Naive thymus-derived CD8-positive, alpha-beta T cell (primary cell): ENCODE measurements at places on chromosomes 6 and 20.
A peak's percentile ranks its signal among the peaks of the same experiment; 100 is the strongest.

DNA sequence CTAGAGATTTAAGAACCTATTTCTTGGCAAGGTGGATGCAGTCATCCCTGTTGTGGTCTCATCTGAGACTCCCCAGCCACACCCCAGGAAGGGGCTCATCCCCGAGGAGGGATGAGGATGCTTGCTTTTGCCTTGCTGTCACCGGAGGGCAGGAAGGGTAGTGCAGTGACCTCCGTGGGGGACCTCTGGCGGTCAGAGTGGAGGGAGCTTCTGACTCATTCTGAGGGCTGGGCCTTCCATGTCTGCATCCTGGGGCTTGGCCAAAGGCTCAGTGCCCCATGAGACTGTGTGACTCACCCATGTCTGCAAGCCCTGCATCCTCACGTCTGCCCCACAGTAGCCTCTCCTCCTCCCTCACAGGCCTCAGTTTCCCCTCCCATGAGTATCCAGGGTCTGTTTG is 38.7 kb downstream of the UQCC2 start:
- H3K4me3 ChIP-seq, result no peak overlapping the region
- H3K36me3 ChIP-seq, result peaks cover 77% of the 10 kb centered on the region
- DNase-seq, result no peak
- no peaks in the 10 kb centered on the region for H3K27me3 ChIP-seq
- H3K27ac ChIP-seq, result no peak overlapping the region

DNA sequence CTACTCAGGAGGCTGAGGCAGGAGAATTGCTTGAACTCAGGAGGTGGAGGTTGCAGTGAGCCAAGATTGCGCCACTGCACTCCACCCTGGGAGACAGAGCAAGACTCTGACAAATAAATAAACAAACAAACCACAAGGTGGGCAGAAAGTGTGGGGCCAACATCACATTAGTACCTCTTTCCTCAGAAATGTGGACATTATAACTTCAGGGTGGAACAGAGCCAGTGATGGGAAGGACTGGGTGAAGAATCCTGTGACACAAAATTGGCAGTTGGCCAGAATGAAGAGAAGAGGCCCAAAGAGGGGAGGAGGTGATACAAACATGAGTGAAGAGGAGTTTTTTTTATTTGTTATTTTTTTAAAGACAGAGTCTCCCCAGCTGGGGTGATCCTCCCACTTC is 50.6 kb downstream of the NUP153 start:
- H3K27me3 ChIP-seq, result no peaks in the 10 kb centered on the region
- DNase-seq, result no peak
- peaks cover 84% of the 10 kb centered on the region for H3K36me3 ChIP-seq

GRCh38 chr6:47405273-47405672 is 72.3 kb upstream of the CD2AP start:
- no peak overlapping the region for H3K4me3 ChIP-seq
- no peaks in the 10 kb centered on the region for H3K36me3 ChIP-seq
- no peak for DNase-seq
- H3K27ac ChIP-seq, result no peak overlapping the region
- peaks cover 12% of the 10 kb centered on the region for H3K27me3 ChIP-seq

DNA sequence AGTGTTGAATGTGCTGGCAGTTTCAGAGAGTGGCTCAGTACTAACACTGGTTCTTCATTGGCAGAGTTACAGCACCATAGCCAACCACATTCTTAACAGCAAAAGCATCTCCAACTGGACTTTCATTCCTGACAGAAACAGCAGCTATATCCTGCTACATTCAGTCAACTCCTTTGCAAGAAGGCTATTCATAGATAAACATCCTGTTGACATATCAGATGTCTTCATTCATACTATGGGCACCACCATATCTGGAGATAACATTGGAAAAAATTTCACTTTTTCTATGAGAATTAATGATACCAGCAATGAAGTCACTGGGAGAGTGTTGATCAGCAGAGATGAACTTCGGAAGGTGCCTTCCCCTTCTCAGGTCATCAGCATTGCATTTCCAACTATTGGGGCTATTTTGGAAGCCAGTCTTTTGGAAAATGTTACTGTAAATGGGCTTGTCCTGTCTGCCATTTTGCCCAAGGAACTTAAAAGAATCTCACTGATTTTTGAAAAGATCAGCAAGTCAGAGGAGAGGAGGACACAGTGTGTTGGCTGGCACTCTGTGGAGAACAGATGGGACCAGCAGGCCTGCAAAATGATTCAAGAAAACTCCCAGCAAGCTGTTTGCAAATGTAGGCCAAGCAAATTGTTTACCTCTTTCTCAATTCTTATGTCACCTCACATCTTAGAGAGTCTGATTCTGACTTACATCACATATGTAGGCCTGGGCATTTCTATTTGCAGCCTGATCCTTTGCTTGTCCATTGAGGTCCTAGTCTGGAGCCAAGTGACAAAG is 17.0 kb upstream of the ADGRF4 start:
- no peak overlapping the region for H3K4me3 ChIP-seq
- H3K27ac ChIP-seq, result no peak overlapping the region
- no peaks in the 10 kb centered on the region for H3K4me1 ChIP-seq
- H3K36me3 ChIP-seq, result no peaks in the 10 kb centered on the region
- DNase-seq, result no peak

DNA sequence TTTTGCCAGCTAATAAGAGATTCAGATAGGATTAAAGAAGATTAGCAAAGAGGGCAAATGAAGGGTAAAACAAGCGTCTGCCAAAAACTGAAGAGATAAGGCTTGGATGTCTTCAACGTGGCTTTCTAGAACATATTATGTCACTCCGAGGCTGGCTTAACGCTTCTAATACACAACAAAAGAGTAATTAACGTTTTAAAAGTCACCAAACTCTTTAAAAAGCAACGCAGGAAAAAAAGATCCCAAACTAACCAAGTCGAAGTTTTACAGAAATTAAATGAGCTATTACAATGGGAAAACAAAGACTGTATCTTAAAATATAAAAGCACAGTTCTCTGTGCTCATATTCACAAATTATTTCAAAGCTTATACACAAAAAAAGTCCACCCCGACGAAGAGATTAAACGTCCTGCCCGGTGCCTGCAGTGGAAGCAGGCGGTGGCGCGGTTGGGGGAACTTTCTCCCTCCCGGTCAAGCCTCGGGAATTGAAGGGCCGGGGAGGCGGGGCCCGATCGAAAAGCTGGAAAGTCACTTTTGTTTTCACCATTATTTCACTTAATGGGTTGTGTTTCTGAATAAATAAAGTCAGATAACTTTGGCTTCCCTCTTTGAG is 1.2 kb downstream of the MAK start:
- H3K36me3 ChIP-seq, result no peaks in the 10 kb centered on the region
- peak overlapping the region; percentile 82 for H3K27ac ChIP-seq
- no peak for DNase-seq
- H3K4me3 ChIP-seq, result peak overlapping the region; percentile 72

DNA sequence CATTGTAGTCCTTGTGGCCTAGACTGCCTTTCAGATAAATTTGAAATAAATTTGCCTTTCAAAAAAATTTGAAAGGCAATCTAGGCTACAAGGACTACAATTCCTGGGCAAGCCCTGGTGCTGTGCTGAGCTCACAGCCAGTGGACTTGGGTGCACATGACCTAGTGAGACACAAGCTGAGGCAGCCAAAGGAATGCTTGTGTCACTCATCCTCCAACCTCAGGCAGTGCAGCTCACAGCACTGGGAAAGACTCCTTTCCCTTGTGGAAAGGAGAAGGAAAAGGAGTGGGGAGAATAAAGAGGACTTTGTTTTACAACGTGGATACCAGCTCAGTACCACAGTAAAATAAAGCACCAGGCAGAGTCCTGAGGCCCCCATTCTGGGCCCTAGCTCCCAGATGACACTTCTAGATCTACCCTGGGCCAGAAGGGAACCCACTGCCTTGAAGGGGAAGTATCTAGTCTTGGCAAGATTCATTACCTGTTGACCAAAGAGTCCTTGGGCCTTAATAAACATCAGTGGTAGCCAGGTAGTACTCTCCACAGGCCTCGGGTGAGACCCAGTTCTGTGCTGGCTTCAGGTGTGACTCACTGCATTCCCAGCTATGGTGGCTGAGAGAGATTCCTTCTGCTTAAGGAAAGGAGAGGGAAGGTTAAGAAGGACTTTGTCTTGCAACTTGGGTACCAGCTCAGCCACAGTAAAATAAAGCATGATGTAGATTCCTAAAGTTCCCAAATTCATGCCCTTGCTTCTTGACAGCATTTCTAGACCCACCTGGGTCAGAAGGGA is 659.7 kb upstream of the FLRT3 start:
- H3K36me3 ChIP-seq, result no peaks in the 10 kb centered on the region
- no peaks in the 10 kb centered on the region for H3K27me3 ChIP-seq
- H3K27ac ChIP-seq, result no peak overlapping the region
- no peaks in the 10 kb centered on the region for H3K4me1 ChIP-seq
- DNase-seq, result no peak

GRCh38 chr6:139833592-139833991 is 459.1 kb upstream of the CITED2 start:
- peaks cover 6% of the 10 kb centered on the region for H3K27me3 ChIP-seq
- H3K36me3 ChIP-seq, result no peaks in the 10 kb centered on the region
- no peak for DNase-seq
- H3K4me3 ChIP-seq, result no peak overlapping the region
- H3K4me1 ChIP-seq, result no peaks in the 10 kb centered on the region

DNA sequence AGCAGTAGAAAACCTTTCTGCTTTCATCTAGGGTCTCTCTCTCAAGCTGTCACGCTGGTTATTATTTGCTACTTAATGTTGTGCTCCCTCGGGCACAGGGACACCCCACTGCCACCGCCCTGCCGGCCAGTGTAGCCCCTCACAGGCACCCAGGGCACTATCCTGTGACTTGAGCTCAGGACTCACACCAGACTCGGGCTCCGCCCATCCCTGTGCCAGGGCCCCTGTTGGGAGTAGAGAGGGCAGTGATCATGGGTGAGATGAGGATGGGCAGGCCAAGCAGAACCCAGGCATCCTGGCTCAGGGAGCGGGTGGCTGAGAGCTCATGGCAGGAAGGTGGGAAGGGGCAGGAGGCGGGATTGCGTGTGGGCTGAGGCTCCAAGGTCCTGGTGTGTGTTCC is 371.9 kb downstream of the ZFAND3 start:
- no peak overlapping the region for H3K4me3 ChIP-seq
- no peaks in the 10 kb centered on the region for H3K27me3 ChIP-seq
- peaks cover 11% of the 10 kb centered on the region for H3K36me3 ChIP-seq
- no peak overlapping the region for H3K27ac ChIP-seq
- H3K4me1 ChIP-seq, result no peaks in the 10 kb centered on the region

GRCh38 chr6:46217671-46218131 is 46.9 kb upstream of the ENPP5 start:
- no peaks in the 10 kb centered on the region for H3K4me1 ChIP-seq
- H3K27ac ChIP-seq, result no peak overlapping the region
- H3K27me3 ChIP-seq, result peaks cover 3% of the 10 kb centered on the region
- H3K36me3 ChIP-seq, result no peaks in the 10 kb centered on the region

DNA sequence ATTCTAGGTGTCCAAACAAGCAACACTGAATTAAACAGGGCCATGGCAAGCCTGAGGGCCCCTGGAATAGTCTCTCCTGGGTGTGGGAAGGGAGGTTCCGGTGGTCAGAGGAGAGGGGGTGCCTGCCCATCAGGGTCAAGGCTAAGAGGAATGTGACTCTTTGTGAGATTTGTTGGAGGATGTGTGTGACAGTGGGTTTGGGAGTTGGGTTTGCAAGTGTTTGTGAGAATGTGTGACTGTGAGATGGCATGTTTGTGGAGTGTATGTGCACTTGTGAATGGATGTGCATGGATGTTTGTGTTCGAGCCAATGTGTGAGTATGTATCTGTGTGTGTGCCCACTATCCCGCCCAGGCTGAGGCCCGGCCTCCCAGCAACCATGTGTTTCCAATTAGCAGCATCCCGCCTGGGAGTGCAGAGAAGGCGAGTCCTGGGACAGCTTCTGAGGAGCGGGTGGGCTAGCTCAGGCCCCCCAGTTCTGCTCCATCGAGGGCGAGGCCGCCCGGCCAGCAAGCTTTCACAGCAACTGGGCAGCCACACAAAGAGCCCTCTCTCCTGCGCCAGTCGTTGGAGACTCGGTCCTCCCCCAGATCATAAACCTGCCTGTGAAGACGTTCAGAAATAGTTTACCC is 12.6 kb downstream of the FOXC1 start:
- peaks cover 20% of the 10 kb centered on the region for H3K4me1 ChIP-seq
- H3K36me3 ChIP-seq, result peaks cover 36% of the 10 kb centered on the region
- no peak overlapping the region for H3K4me3 ChIP-seq
- no peak for DNase-seq
- peaks cover 56% of the 10 kb centered on the region for H3K27me3 ChIP-seq
- H3K27ac ChIP-seq, result no peak overlapping the region

- no peaks in the 10 kb centered on the region for H3K36me3 ChIP-seq
- no peak for DNase-seq
- no peak overlapping the region for H3K27ac ChIP-seq
- H3K27me3 ChIP-seq, result no peaks in the 10 kb centered on the region
These were observed 4.1 kb downstream of the C20orf202 start for GRCh38 chr20:1207293-1207878.

GRCh38 chr6:17086469-17086868 is 15.4 kb upstream of the STMND1 start:
- no peak overlapping the region for H3K27ac ChIP-seq
- peaks cover 11% of the 10 kb centered on the region for H3K27me3 ChIP-seq
- no peaks in the 10 kb centered on the region for H3K36me3 ChIP-seq
- H3K4me1 ChIP-seq, result no peaks in the 10 kb centered on the region
- H3K4me3 ChIP-seq, result no peak overlapping the region

- H3K27me3 ChIP-seq, result no peaks in the 10 kb centered on the region
- DNase-seq, result no peak
- H3K4me1 ChIP-seq, result peaks cover 8% of the 10 kb centered on the region
- no peak overlapping the region for H3K4me3 ChIP-seq
These were observed 49.1 kb upstream of the TPD52L1 start for GRCh38 chr6:125104425-125104824.

DNA sequence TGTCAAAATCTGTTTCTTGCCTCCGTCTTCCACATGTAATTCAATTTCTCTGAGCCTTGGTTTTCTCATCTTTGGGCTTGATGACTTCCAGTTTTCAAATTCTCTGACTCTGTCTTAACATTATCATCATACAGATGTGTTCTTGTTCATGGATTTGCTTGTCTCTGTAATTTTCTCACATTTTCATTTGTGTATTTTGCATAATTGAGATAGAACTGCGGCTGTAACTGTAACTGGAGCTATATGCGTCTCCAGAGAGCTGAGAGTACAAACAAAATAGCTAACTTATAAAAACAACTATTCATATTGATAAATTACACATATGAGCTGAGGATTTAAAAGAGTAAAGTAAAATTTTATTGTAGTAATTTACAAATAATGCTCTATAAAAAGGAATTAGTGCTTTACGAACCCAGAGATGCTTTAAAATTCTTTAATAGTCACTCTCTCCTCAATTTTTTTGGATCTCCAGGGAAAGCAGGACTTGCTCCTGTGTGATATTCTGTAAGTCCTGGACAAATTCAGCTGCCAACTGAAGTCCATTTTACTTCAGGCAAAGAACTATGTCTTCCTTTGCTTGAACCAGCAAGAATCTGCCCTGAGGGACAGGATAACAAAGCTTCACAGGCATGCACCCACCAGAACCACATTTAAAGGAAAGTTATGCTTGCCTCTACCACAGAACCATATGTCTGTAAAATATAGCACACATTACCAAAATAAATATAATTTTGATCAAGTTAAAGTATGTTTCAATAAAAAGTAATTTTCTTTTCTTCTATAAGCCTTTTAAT is 288.3 kb downstream of the KHDC1L start:
- no peak overlapping the region for H3K4me3 ChIP-seq
- peak overlapping the region; percentile 54 for H3K27ac ChIP-seq
- no peak for DNase-seq
- H3K4me1 ChIP-seq, result peaks cover 20% of the 10 kb centered on the region
- H3K27me3 ChIP-seq, result no peaks in the 10 kb centered on the region
